ENCODE measurements at places on chromosomes 1 and 21. TPM values are rescaled to one million over a fixed set of nuclear protein-coding genes. Genes with fewer than 3 reads are reported as not detected.

Gene EXOSC10
- total RNA-seq, result 39.1 TPM

Gene KRTAP21-2
- total RNA-seq, result not detected

Gene CCDC185
- total RNA-seq, result not detected

Gene TRIM46
- total RNA-seq, result 2.9 TPM

Gene NEXN
- 6.1 TPM for total RNA-seq

Gene BEND5
- not detected for total RNA-seq

Gene USP21
- total RNA-seq, result 23.1 TPM

Gene LORICRIN
- total RNA-seq, result not detected

Gene PHC2
- 103 TPM for total RNA-seq

Gene KCNJ6
- total RNA-seq, result 4.3 TPM
